ENCODE measurements at places on chromosomes 12 and 14.

DNA sequence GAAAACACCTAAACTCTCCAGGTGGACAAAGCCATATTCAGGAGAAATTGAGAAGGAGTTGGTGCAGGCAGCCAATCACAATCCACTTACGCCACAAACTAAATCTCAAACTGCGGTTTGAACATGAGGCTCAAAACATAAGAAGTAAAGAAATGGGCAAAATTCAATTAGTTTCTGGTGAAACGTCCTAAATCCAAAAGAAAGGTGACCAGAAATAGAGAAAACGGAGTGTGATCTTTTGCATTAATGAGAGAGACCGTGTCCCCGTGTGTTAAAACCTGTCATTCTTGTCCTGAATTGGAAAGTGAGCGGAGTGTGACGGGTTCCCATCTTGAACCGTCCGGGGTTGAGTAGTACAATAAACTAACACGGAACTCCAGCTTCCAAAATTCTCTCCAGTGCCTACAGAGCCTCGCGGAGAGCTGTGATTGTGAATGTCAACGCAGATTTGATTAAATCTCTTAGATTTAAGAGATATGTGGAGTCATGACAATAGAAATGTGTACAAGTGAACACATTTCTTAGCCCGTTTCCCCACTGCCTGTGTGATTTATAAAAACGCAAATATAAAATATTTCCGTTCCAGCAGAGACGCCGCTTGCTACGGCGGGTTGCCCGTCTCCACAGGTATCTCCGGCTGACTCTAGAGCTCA lies 595 bp upstream of the METAP2 start:
- DNase-seq = peak; percentile 54

- DNase-seq = no peak
These were observed 222.5 kb downstream of the PIK3C2G start for GRCh38 chr12:18483698-18484325.

DNA sequence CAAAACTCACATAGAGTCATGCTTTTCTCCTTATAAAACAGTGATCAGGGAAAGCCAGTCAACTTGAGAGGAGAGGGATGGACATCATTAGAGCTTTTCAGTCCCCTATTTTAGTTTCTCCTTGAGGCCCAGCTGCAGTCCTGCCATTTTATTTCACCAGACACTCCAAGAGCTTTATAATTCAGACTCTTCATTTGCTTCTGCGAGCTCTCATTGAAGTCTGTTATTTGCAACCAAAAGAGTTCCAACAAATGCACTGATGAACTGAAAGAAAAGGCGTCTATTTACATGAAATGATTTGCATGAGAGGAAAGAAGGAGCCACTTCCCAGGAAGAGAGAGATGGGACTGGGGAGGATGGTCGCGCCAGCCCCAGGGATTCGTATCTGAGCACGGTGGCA lies 86.8 kb downstream of the NDUFA12 start:
- no peak for DNase-seq

DNA sequence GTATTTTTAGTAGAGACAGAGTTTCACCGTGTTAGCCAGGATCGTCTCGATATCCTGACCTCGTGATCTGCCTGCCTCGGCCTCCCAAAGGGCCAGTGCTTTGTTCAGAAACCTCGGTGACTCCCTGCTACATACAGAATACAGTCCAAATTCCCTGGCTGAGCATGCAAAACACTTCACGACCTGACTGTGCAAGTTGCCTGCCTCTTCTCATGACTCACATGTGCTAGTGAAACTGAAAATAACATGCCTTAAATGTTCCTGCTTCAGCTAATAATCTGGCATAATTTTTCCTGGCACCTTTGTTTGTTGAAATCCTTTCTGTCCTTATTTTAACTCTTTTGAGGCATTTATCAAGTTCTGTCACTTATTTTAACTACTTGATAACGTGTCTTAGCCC lies 8.2 kb downstream of the DMAC2L start:
- DNase-seq = no peak

DNA sequence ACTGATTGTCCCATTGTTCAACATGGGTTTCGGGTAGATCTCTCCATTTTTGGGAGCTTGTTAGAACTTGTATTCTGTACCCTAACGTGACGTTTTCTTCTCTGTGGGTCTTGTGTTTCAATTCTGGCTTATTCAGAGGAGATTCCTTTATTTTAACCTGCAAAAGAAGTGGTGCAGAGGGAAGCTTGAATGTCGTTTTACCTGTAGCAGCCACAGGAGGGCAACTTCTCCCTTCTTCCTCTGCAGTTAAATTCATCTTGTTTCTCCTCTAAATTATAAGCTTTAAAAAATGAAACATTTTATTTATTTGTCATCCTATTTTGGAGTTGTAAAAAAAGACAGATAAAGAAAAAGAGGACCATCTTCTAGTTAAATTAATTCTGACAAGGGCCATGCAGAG lies 13.7 kb upstream of the CLEC4D start:
- DNase-seq = no peak

DNA sequence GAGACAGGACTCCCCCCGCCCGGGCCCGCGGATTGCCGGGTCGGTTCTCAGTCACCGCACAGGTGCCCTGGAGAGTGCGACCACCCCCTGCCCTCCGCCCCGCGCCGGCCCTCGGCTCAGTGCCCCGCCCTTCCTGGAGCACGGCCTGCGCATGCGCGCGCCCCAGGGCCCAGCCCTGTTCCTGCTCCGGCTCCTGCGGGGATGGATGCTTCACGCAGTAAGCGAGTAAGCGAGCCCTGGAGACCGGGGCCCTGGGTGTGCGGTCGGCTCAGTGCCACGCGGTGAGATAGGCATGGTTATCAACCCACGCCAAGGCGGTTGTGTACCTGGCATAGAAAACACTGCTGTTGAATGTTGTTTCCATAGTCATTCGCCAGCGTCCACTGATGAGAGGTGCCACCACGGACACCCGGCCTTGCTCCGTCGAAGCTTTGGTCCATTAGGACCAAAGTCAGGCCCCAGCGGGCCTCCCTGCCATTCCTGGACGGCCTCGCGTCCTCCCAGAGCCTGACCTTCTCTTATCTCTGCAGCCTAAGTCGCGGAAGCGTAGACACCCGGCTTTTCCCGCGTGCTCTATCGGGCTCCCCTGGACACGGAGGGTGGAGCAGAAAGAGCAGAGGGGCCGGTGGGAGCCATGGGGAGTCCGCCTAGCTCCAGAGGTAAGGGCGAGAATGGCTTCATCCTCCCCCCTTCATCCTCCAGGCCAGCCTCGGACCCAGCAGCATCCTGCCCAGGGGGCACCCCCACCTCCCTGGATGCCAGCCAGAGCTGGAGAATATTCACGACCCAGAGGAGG lies 90.6 kb downstream of the PAPOLA start:
- DNase-seq = no peak

DNA sequence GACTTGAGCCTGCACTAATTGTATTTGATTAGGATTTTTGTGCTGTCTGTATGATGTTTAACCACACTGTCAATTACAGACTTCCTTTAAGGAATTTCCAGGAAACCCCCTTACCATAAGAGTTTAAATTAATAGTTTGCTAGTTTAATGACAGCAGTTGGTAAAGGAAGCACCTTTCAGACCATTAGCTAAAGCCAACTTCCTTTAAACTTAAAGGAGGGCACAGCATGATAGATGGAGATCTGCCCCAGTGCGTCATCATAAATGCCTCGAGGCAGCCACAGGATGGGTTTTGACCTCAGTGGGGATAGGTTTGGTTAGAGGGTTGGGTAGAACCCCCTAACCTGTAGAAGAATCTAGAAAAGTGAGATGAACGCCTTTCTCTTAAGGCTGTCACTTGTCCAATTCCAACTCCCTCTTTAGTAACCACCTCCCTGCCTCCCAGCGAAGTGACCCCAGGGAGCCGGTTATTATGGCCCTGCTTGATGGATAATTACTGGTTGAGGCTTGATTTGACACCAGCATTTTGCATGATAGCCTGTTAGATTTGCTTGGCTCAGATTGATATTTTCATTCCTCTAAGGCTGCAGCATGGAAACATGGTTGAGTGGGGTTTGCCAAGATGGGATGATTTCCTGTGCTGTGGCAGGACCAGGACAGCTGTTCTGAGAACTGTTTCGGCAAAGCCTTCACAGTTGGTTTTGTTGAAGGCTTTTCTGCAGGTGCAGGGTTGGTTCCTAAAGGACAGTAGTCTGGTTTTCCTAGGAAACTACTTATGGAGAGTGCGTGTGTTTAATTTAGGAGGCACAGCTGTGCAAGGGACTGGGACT lies 62.7 kb downstream of the CHST11 start:
- no peak for DNase-seq

GRCh38 chr12:69991690-69992288 lies 166.8 kb downstream of the MYRFL start:
- DNase-seq = no peak
